ENCODE measurements at places on chromosomes 11 and 22. TPM values are rescaled to one million over a fixed set of nuclear protein-coding genes. Genes with fewer than 3 reads are reported as not detected.

Gene TBX10
- not detected for total RNA-seq

Gene LRP4
- 13.9 TPM for total RNA-seq

Gene GAL3ST3
- total RNA-seq: 45.1 TPM

Gene VSIG10L2
- not detected for total RNA-seq

Gene ART1
- not detected for total RNA-seq

Gene OR52I1
- total RNA-seq: not detected

Gene KLHL35
- total RNA-seq: 4.6 TPM

Gene YPEL1
- total RNA-seq: 5.3 TPM

Gene CARD18
- not detected for total RNA-seq

Gene NLRP14
- total RNA-seq: not detected

Gene OR51D1
- not detected for total RNA-seq

Gene SLC35E4
- total RNA-seq: 12.2 TPM

Gene TESMIN
- 5.1 TPM for total RNA-seq

Gene DDI1
- not detected for total RNA-seq

Gene LDHAL6A
- not detected for total RNA-seq

Gene P2RY6
- total RNA-seq: 1.3 TPM

Gene PIK3IP1
- total RNA-seq: 27.5 TPM

Gene NCR3LG1
- total RNA-seq: 3.3 TPM

Gene OR4D5
- total RNA-seq: not detected

Gene JAML
- not detected for total RNA-seq

Gene IL18BP
- 2.8 TPM for total RNA-seq

Gene GLYAT
- not detected for total RNA-seq

Gene SMTNL1
- not detected for total RNA-seq

Gene MAJIN
- not detected for total RNA-seq

Gene TIGD3
- total RNA-seq: 0.25 TPM

Gene MPPED2
- 0.25 TPM for total RNA-seq

Gene HNRNPUL2
- 14.0 TPM for total RNA-seq

Gene ART5
- 3.0 TPM for total RNA-seq

Gene APOBEC3C
- 22.6 TPM for total RNA-seq

Gene PHETA2
- 14.3 TPM for total RNA-seq

Gene GATD1
- 64.3 TPM for total RNA-seq

Gene SYCE3
- total RNA-seq: not detected

Gene SPDYC
- not detected for total RNA-seq

Gene C22orf31
- not detected for total RNA-seq

Gene TRIM66
- 3.9 TPM for total RNA-seq

Gene ZPR1
- 27.4 TPM for total RNA-seq

Gene KCNA4
- total RNA-seq: not detected

Gene AGBL2
- 2.8 TPM for total RNA-seq

Gene OR5B21
- not detected for total RNA-seq

Gene TTLL1
- total RNA-seq: 13.3 TPM

Gene UPB1
- 0.38 TPM for total RNA-seq

Gene GPR83
- not detected for total RNA-seq

Gene SLC37A2
- 0.98 TPM for total RNA-seq

Gene MRPL40
- total RNA-seq: 36.3 TPM

Gene APOBEC3H
- total RNA-seq: not detected

Gene TYR
- not detected for total RNA-seq

Gene BEST1
- 0.51 TPM for total RNA-seq

Gene STK33
- total RNA-seq: 9.0 TPM

Gene DGCR6
- 1.1 TPM for total RNA-seq

Gene MMP8
- not detected for total RNA-seq

Gene WNT7B
- total RNA-seq: 34.6 TPM

Gene MMP1
- total RNA-seq: 8.7 TPM

Gene RCOR2
- total RNA-seq: 3.1 TPM

Gene FAM181B
- 0.33 TPM for total RNA-seq

Gene EMID1
- total RNA-seq: 1.3 TPM

Gene POTEH
- not detected for total RNA-seq

Gene GALNT18
- total RNA-seq: 2.8 TPM
